ENCODE measurements at places on chromosomes 1 and 21.

GRCh38 chr1:42138586-42138985, 14.6 kb upstream of the GUCA2B start:
- H3K36me3 ChIP-seq = no peaks in the 10 kb centered on the region
- H3K4me1 ChIP-seq = no peaks in the 10 kb centered on the region
- no peaks in the 10 kb centered on the region for H3K27me3 ChIP-seq

GRCh38 chr1:45375104-45376090, 35.2 kb upstream of the MUTYH start:
- no peaks in the 10 kb centered on the region for H3K27me3 ChIP-seq
- H3K27ac ChIP-seq = no peak overlapping the region
- DNase-seq = no peak
- H3K4me3 ChIP-seq = no peak overlapping the region
- H3K36me3 ChIP-seq = no peaks in the 10 kb centered on the region

DNA sequence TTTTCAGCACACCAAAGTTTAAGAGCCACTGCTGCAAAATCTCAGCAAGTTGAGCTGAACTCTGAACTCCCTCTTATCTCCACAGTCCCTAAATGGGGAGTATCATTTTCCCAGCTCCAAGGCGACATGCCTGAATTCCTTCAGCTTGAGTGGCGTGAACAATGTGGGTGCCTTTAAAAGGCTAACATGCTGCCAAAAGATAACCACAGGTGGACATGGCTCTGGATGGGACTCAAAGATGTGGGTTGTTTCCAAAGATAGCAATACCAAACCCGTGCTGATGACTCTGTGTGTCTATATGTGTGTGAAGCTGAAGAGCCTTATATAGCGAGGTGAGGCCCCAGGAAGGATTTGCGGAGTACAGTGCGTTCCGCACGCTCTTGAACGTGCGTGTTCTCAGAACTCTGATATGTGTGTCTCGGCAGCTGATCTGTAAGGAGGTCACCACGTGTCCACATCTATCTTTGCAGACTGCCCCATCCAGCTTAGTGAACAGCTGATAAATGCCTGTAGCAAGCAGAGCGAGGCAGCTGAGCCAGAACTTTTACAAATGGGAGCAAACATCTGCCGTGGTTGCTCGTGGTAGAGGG, 189.2 kb downstream of the DYRK1A start:
- H3K27ac ChIP-seq = no peak overlapping the region
- H3K27me3 ChIP-seq = no peaks in the 10 kb centered on the region
- no peaks in the 10 kb centered on the region for H3K4me1 ChIP-seq
- H3K4me3 ChIP-seq = no peak overlapping the region
- DNase-seq = no peak

- H3K4me3 ChIP-seq = no peak overlapping the region
- H3K4me1 ChIP-seq = peaks cover 22% of the 10 kb centered on the region
- H3K27me3 ChIP-seq = no peaks in the 10 kb centered on the region
- peak; percentile 58 for DNase-seq
- no peaks in the 10 kb centered on the region for H3K36me3 ChIP-seq
Observed at GRCh38 chr1:205484985-205485967, 19.2 kb upstream of the CDK18 start.

GRCh38 chr1:40161888-40162397, 756 bp downstream of the RLF start:
- H3K4me3 ChIP-seq = peak overlapping the region; percentile 76
- H3K27ac ChIP-seq = peak overlapping the region; percentile 88
- DNase-seq = no peak
- no peaks in the 10 kb centered on the region for H3K27me3 ChIP-seq
- peaks cover 22% of the 10 kb centered on the region for H3K4me1 ChIP-seq
- no peaks in the 10 kb centered on the region for H3K36me3 ChIP-seq

DNA sequence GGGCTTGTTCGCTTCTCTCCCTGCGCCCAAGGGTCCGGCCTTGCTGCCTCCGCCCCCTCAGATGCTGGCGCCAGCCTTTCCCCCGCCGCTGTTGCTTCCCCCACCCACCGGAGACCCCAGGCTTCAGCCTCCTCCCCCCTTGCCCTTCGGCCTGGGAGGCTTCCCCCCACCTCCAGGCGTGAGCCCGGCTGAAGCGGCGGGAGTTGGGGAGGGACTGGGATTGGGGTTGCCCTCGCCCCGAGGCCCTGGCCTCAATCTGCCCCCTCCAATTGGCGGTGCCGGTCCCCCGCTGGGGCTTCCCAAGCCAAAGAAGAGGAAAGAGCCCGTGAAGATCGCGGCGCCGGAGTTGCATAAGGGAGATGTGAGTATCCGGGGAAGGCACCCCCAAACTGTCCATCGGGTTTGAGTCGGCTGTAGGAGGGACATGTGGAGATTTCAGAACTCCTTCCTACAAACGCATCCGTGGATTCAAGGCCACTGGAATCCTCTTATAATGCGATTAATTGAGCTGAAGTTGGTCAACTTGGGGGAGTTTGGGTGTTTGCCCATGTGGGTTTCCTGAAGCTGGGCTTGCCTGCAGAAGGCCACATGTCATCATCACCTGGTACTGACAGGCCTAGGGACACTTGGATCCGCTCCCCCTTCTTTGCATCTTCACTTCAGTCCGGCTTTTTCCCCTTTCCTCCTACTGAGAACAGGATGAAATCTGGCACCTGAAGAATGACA, 707 bp downstream of the PRCC start:
- DNase-seq = peak; percentile 33
- H3K4me3 ChIP-seq = peak overlapping the region; percentile 89
- H3K4me1 ChIP-seq = peaks cover 41% of the 10 kb centered on the region
- no peaks in the 10 kb centered on the region for H3K27me3 ChIP-seq
- no peaks in the 10 kb centered on the region for H3K36me3 ChIP-seq

- no peaks in the 10 kb centered on the region for H3K27me3 ChIP-seq
- no peak overlapping the region for H3K4me3 ChIP-seq
- no peak overlapping the region for H3K27ac ChIP-seq
- H3K4me1 ChIP-seq = no peaks in the 10 kb centered on the region
- no peak for DNase-seq
Observed at GRCh38 chr1:112251766-112252506, 144.1 kb upstream of the CTTNBP2NL start.

- no peak for DNase-seq
- no peak overlapping the region for H3K4me3 ChIP-seq
- H3K36me3 ChIP-seq = no peaks in the 10 kb centered on the region
- peaks cover 15% of the 10 kb centered on the region for H3K4me1 ChIP-seq
Observed at GRCh38 chr1:160722726-160723125, 11.1 kb upstream of the CD48 start.

DNA sequence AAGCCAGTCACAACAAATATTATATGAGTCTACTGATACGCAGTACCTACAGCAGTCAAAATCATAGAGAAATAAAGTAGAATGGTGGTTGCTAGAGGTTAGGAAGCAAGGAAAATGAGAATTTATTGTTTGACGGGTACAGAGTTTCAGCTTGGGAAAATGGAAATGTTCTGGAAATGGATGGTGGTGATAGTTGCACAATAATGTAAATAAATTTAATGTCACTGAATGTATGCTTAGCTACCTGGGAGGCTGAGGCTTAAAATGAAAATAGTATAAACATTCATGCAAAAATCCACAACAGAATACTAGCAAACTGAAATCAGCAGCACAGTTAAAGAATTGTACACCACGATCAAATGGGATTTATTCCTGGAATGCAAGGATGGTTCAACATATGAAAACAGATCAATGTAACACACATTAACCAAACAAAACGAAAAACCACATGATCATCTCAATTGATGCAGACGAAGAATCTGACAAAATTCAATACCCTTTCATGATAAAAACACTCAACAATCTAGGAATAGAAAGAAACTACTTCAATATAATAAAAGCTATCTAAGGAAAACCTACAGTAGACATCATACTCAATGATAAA, 10.7 kb downstream of the TUT4 start:
- no peaks in the 10 kb centered on the region for H3K27me3 ChIP-seq
- no peaks in the 10 kb centered on the region for H3K36me3 ChIP-seq
- no peak for DNase-seq
- H3K4me1 ChIP-seq = no peaks in the 10 kb centered on the region
- no peak overlapping the region for H3K4me3 ChIP-seq

DNA sequence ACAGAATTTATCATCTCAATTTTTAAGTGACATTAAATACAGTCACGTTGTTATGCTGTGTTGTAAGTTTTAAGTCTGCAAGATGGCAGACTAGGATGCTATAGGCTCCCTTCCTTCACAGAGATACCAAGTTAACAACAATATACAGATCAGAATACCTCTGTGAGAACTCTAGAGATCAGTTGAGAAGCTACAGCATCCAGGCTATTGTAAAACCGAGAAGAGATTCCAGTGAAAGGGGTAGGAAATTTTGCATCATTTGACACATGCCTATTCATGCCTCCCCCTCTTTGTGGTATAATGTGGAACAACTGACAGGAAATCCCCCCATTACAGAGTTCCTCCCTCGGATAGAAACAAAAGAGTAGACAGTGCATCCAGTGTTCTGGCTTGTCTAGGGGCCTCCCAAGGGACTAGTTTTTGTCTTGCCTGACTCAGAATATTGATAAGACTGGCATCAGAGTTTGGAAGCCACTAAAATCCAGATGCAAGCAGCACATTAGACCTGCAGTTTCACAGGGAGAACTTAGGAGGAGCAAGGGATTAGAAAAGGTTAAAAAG, 80.6 kb downstream of the LBR start:
- H3K27me3 ChIP-seq = no peaks in the 10 kb centered on the region
- no peak overlapping the region for H3K4me3 ChIP-seq
- no peak for DNase-seq
- H3K36me3 ChIP-seq = no peaks in the 10 kb centered on the region
- H3K27ac ChIP-seq = no peak overlapping the region

- H3K36me3 ChIP-seq = peaks cover 8% of the 10 kb centered on the region
- H3K4me3 ChIP-seq = no peak overlapping the region
- DNase-seq = peak; percentile 68
- no peak overlapping the region for H3K27ac ChIP-seq
Observed at GRCh38 chr1:39410915-39411436, 80.5 kb upstream of the BMP8A start.

DNA sequence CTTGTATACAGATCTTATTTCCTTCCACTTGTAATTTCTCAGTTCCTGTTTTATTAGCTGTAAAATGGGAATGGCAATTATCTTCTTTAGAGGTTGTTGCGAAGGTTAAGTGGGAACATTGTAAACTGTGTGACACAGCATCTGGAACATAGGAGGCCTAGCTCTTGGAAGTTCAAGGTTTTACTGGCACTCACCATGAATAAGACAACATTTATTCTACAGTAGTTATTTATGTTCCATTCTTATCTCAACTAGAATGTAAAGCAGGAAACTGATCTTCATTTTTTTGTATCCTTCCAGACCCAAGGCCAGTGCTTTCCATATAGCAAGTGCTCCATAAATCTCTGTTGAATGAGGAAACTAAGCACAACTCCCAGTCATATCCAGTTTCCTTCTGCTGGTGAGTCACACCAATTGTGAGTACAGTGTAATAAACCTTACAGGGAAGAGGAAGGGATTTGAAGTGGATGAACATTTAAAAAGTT, 1.4 kb downstream of the BCL10 start:
- H3K27me3 ChIP-seq = no peaks in the 10 kb centered on the region
- DNase-seq = no peak
- H3K4me3 ChIP-seq = peak overlapping the region; percentile 89
- H3K27ac ChIP-seq = peak overlapping the region; percentile 97
